ENCODE measurements at places on chromosomes 2 and 18.

- no peak for DNase-seq
These were observed 2.4 kb upstream of the GPC1 start for GRCh38 chr2:240432820-240433801.

DNA sequence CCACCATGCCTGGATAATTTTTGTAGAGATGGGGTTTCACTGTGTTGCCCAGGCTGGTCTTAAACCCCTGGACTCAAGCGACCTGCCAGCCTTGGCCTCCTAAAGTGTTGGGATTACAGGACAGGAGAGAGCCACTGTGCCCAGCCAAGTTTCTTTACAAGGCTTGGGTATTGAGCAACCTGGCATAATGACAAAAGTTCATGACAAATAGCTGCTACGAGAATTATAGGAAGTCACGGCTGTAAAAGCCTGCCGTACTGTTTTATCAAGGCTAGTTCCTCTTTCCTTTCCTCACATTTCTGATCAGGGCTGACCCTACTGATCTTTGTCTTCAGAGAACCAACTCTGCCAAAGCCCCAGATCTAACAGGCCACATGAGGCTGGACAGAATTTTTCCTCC is 490.4 kb upstream of the SPRED2 start:
- DNase-seq: no peak

DNA sequence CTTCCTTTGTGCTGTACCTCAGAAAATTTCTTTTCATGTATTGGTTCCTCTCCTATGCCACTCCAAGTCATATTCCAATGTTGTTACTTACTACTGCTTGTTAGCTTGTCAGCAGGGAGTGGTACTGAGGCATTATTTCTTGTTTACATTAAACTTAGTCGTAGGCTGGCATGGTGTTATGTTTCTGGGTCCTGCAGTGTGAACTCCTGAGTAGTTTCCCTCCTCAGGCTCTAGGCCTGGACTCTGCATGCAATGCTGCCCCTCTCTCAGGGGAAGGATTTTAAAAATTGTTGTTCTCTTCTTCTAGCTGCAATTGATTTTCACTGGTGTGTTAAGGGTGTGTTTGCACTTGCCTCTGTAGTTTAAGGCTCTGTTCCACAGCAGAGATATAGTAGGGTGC is 671.6 kb downstream of the PLCL1 start:
- no peak for DNase-seq

DNA sequence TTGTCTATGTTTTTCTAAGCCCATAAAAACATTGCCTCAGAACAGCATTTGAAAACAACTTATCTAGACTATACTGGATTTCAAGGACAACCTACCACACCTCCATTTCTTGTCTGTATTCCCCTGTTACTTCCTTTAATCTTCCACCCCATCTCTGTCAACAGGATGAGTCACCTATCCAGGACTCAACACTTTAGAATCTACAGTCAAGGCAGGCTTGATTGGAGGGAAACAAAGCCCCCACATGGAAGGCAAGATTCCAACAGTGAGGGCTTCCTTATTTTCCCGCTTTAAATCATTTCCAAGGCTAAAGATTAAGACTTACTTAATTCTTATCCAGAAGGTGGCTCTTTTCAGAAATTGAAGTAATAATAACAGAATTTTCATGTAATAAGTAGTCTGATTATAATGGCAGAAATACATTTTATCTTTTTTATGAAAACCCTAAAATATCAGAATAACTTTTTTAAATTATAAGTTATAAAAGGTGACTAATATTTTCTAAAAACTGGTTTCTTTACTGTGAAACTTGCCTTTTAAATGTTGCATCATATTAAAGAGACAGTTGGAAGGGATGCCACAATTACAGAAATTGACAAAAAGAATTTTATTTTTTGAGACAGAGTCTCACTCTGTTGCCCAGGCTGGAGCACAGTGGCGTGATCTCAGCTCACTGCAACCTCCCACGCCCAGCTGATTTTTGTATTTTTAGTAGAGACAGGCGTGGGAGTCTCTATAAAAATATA is 138.7 kb upstream of the CCDC150 start:
- no peak for DNase-seq

- DNase-seq: no peak
These were observed 767.9 kb upstream of the ID2 start for GRCh38 chr2:7913974-7914373.

- no peak for DNase-seq
These were observed 143.3 kb downstream of the PDE1A start for GRCh38 chr2:182283512-182283911.

- DNase-seq: no peak
These were observed 263.0 kb downstream of the LPIN1 start for GRCh38 chr2:12009323-12009905.

DNA sequence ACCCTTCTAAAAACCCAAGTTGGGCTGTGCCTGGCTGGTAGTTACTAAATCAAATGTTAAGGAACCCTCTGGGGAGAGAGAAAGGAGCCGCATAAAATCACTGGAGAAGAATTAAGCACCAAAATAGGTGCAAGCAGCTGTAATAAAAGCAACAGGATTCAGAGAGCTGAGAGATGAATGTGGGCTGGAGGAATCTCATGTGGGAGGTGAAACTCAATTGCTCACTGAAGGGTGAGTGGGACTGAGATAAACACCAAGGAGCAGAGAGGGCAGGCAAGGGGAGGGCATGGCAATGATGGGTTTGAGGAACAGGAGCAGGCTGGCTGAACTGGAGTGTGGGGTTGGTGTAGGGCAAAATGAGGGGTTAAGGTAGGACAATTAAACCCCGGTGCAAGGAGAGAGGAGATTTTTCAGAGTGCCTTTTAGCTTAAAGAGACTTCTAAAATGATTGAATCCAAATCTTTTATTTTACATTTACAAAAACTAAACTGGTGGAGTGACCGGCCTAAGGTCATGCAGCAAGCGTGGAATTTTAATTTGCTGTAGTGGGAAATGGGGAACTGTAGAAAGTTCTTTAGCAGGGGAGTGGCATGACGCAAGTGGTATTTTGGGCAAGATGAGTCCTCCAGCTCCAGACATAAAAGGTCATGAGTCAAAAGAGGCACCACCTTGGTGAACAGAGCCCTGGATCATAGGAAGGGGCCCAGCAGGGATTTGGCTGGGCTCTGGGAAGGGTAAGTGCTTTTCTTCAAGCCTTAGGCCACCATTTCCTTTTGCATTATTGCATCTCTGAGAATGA is 10.5 kb downstream of the PLB1 start:
- no peak for DNase-seq

GRCh38 chr2:28354920-28355520 is 37.6 kb upstream of the FOSL2 start:
- DNase-seq: no peak

DNA sequence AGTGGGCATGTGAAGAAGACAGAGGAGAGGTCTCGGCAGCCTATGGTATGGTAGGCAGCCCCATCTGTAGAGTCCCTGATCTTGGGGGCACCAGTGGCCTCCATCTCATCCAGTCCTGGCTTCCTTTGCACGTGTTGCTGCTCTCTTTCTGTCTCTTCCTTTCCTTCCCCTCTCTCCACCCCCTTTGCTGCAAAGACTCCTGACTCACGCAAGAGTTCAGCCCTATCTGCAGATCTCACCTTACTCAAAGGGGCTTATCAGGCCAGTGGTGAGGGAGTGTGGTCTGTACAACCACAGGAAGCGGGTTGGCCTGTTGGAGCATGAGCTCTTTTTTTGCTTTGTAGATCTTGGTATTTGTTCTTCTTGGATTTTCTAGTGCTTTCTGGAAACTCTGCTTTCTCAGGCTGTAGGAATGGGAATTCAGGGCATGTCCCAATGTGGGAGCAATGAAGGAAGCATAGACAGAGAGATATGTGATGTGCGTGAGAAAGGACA is 14.6 kb upstream of the NT5DC4 start:
- DNase-seq: peak; percentile 24

DNA sequence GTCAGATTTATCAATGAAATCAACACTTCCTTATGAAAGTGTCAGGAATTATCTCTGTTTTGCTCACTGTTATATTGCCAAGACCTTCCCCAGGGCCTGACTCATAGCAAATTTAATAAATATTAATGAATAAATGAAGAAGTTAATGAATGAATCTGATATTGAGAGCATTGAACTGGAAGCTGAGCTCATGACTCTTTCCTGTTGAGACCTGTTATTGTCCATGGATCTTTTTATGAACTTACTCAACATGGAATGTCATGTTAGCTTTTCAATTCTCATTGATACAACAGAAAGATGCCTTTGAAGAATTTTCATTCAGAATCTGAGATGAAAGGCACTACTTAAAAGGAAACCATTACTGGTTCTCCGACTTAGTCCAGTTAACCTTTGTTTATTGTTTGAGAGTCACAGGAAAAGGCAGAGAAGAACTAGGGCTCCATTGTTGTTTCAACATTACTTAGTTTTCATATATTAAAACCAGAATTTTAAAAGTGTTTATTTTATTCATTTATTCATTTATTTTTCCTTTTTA is 90.4 kb upstream of the UNC80 start:
- no peak for DNase-seq

DNA sequence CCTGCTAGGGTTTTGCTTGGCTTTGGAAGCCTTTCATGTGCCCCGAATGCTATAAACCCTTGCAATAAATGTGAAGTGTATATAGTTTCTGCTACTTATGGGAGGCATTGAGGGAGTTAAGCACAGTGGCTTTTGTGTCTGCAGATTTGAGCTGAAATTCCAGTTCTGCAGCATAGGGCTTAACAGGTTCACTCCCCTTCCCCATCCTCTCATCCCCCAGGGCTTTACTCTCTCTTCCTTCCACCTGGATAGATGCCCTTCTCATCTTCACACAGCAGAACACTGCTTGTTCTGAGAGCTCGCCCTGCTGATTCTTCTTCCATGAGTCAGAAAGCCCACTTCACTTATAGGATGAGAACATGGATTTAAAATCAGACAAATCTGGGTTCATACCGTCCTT is 37.2 kb downstream of the SOX11 start:
- no peak for DNase-seq

GRCh38 chr18:77063260-77063659 is 69.3 kb downstream of the MBP start:
- peak; percentile 46 for DNase-seq

DNA sequence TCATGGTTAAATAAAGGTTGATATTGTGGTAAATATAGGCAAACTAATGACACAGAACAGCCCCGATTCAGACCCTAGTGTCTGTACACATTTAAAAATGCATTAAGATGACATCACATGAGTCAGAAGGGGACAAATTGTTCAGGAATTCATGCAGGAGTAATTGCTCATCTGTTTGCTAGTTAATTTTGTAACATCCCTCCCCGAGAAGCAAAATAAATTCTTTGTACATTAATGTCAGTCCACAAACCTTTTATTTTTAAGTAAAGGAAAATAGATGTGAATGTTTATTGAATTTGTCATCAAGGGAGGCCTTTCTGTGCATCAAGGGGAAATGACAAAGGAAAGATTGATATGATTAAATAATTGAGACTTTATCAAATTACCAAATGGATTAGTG is 69.9 kb downstream of the SH3BP4 start:
- DNase-seq: no peak

- no peak for DNase-seq
These were observed 217.8 kb downstream of the HAUS1 start for GRCh38 chr18:46321955-46322354.

DNA sequence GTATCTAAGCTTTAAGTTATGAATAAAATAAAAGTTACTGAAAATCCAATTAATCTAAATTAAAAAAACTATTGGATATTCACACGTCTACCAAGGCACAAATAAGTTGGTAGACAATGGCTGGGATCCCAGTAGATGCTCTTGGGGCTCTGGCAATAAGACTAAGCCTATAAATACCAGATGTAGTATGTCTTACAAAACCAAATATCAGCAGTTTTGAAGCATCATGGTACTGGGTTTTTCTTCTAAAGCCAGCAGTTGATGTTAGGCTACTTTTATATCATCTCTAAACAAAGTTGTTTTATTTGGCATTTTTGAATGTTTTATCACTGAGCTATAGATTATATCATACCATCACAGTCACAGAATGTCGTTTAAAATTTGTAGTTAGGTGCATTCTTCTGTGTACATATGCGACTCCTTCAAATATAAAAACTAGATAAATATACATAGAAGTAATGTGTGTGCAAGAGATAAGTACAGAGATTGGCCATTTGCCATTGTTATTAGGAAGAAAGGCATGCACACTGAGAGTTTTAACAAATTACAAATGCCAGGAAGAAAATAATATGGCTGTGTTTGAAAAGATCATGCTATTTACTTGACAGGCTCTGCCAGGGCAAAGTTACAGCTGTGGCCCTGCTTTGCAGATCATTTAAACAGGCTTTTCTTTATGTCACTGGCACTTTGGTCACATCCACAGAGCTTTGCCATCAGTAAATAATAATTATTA is 21.6 kb upstream of the TMEM17 start:
- DNase-seq: no peak

DNA sequence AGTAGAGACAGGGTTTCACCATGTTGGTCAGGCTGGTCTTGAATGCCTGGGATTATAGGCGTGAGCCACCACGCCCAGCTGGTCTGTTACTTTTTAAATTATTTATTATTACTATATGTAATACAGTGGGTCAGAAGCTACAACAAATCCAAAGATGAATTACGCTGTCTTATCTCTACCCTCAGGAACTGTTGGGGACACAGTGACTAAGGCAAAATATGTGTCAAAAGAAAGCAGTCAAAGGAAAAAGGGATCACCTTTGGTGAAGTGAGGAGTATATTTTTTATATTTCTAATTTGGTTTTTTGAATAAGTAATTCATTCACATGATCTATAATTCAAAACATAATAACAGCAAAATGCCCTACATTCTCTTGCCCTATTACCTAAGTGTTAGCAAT is 4.7 kb downstream of the CREB1 start:
- no peak for DNase-seq

DNA sequence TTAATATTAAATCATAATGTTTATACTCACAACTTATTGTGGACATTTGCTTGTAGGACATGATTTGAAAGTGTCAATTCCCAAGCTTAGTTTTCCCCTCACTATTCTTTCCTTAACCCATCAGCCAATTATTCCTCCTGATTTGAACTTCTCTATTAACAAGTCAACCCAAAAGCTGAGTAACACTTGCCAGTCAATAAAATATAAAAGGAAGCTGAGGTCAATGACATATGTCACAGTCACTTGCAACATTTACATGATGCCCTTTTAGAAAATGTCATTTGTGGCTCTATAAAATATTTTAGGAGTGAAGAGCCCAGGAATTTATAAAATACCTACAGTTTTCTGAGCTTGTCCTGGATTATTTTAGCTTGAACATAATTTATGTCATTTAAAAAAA is 7.2 kb downstream of the CCDC68 start:
- no peak for DNase-seq

GRCh38 chr2:10519394-10519740 is 71.2 kb upstream of the ODC1 start:
- no peak for DNase-seq

GRCh38 chr18:12056034-12056883 is 37.4 kb upstream of the ANKRD62 start:
- DNase-seq: no peak

- no peak for DNase-seq
These were observed 349.0 kb upstream of the TNP1 start for GRCh38 chr2:217208867-217209266.

DNA sequence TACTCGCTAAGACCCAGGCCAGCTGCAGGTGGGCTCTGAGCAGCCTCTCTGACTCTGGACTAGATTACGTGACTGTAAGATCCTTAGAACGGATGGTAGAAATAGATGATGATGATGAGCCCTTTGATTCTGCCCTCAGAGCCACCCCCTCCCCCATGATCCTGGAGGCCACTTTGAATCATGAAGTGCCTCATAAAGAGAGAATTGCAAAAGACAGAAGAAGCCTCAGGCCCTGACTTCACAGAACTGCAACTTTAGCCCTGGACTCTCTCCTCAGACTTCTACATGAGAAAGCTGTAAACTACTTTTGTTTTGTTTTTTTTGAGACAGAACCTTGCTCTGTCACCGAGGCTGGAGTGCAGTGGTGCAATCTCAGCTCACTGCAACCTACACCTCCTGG is 15.4 kb upstream of the TET3 start:
- no peak for DNase-seq

- DNase-seq: no peak
These were observed 837 bp downstream of the NHEJ1 start for GRCh38 chr2:219159771-219160185.
